ENCODE measurements at places on chromosomes 1 and 21.
A peak's percentile ranks its signal among the peaks of the same experiment; 100 is the strongest.

DNA sequence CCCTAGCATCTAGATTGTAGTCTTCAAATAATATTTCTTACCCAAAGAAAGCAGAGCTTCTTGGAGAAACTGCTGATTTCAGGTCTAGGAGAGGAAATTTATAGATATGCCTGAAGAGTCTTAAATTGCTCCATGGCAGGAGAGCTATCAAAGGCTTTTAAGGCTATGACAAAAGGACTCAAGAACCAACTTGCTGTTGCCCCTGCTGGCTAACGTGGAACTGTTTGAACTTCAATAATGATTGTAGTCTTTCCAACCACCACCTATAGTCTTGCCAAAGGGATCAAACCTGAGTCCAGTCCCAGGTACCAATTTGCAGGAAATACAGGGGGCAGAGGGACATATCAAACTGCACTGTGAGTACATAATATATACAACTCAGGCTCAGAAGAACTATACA lies 336.2 kb upstream of the ESRRG start:
- DNase-seq = no peak

DNA sequence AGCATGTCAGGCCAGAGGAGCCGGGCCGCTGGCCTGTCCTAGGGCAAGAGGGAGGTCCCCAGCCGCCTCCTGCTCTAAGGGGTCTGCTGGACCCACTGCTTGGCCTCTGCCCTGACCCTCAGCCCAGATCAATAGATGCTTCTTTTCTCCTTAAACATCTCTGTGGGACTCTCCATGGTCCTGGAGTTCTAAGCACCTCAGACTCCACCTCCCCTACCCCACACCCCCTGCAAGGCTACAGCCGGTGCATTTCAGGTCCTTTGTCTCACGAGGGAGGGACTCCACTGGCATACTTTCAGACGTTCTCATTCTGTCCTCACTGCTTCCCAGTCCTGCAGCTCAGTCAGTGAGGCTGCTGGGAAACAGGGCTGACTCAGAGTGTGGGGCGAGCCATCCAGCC lies 11.0 kb downstream of the CNTN2 start:
- DNase-seq = no peak

- DNase-seq = peak; percentile 42
These were observed 9.2 kb upstream of the EVA1C start for GRCh38 chr21:32403201-32403777.

DNA sequence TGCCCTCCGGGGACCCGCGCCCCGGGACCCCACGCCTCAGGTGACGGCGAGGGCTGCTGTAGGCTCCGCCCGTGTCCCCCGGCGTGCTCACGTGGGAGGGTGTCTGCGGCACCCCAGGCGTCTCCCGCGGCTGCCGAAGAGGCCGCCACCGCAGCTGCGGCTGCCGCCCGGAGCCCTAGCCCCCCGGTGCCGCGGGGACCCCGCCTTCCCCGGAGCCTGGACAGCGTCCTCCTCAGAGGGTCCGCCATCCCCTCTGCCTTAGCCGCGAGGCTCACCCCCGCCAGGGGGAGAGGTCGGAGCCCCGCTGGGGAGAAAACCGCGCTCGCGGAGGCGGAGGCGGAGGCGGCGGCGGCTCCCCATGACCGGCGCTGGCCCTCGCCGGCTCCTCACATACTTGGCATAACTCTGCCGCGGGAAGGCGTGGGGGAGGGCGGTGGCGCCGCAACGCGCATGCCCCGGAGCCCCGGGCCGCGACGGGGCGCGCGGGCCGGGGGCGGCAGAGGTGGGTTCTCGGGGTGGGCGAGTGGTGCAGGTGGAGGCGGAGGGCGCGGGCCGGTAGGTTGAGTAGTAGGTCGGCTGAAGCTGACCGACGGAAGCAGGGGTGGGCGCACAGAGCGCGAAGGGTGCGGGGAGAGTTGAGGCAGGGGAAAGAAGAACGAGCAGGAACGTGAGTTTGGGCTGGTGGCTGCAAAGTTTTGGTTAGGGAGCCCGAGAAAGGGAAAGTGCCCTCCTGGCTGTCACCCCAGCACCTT lies 700 bp upstream of the SYDE2 start:
- DNase-seq = peak; percentile 44

- DNase-seq = no peak
These were observed 17.4 kb upstream of the DDOST start for GRCh38 chr1:20678599-20678998.

DNA sequence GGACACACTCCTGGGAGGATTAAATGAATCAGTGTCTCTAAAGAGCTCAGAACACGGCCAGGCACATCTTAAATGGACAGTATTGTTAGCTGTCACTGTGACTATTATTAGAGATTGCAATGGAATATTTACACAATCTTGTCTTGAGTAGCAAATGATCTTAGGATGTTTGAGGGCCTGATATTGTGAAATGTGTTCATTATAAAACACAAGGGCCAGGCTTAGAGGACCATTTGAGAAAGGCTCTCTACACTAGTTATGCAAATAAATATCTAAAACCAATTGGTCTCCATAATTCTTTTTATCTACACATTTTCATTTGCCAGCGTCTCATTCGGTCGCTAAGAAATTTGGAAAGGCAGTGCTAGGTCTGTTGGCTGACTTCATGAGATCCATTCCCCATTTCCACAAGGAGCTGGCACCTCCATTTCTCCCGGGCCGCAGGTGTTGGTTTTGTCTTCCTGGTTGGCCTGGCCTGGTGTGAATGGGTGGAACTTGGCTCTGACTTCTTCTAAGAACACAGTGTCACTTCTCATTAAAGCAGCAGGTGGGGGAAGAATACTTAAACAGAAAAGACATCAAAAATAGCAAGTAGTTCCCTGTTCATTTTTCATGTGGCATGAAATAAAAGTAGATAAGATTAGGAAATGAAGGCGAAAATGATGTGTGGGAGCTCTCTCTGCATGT lies 56.0 kb upstream of the PLXNA2 start:
- no peak for DNase-seq

DNA sequence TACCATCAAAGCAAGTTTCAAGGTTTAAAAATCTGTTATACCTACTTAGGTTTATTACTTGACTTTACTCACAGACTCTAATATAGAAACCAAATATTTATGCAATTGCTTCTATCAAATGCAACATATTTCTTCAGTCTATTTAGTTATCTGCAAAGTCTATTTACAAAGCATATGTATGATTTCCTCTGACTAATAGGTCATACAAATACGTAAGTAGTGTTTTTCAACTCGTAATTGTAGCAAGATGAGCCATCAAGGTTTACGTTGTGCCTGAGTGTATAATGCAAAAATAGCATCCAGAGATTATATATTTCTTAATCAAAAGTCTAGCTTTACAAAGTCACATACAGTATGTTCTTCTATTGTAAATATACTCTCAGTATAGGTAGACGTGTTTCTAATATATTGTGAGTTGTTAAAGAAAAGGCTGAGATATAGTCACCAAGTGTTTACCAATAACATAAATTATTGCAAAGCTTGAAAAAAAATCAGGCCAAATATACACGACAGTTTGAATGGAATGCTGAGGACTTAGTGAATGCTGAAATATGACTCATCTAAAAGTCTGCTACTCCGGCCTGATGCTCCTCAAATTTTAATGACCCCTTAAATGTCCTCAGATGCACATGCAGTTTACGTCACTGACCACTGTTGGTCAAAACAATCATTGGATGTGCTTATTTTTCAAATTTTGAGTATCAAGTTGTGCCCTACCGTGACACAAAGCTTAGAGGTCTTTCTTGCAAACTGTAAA lies 48.4 kb downstream of the ADAMTS5 start:
- DNase-seq = peak; percentile 1

- DNase-seq = peak; percentile 51
These were observed 78.1 kb downstream of the IER5 start for GRCh38 chr1:181166377-181167196.
